ENCODE measurements at places on chromosomes 12 and 14.

- DNase-seq = no peak
These were observed 151.6 kb downstream of the CALM1 start for GRCh38 chr14:90548455-90548854.

DNA sequence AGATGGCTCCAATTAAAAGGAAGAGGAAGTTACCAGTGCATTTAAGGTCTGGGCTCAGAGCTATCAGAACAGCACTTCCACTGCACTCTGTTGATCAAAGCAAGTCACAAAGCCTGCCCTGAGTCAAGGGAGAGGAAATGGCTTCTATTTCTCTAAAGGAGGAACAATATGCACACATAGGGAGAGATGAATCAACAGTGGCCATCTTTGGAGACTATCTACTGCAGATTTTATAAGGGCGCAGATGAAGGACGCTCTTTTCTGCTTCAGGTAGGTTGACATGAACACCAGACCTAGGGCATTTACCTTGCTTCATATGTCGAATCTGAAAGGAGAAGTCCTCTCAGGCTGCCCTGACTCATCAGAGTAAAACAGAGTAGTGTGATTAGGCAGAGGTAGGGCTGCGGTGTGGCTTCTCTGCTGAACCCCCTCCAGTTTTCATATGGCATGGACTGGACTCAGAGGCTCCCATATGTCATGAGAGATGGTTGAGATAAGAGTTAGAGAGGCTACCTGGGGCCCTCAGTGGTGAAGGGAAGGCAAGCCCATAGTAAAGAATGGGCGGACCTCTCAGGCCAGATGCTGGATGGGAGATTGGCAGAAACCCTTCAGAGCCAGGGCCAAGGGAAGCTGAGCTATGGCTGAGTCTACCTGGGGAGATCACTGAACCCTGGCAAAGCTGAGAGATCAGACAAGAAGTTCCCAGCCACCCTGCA lies 84.4 kb downstream of the ARF6 start:
- no peak for DNase-seq

DNA sequence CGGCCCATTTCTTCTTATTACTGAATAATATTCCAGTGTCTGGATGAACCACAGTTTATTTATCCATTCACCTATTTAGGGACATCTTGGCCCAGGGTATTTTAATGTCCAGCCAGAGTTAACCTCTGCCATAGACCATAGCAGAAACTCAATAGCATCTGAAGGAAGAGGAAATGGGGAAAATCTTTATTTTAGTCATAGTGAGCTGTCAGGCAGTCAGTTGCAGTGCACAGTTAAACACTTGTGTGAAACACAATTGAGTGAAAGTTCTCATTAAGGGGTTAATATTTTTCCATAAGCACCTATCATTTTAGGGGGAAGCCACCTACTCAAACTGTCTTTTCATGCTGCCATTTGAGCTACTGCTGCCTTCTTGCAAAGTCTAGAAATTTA lies 197.3 kb upstream of the PPFIA2 start:
- no peak for DNase-seq

DNA sequence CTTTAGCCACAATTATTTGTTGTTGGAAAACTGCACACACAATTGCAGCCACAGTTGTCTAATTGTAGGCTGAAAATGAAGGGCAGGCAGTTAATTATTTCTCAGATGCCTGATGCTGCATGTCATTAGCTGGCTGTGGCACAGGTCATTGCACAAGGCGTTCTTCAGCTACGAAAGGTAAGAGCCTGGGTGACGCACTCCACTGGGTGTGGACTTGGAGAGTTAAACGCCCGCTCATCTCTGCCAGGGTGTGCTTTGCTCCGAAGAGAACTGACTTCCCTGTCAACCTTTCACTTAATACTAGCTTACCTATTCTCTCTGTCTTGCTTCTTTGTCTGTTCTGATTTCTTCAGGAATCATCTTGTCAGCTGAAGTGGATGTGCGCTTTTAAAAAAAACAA lies 91.4 kb upstream of the CPM start:
- DNase-seq = no peak

GRCh38 chr12:54431911-54432814 lies 13.1 kb upstream of the ITGA5 start:
- DNase-seq = no peak

- no peak for DNase-seq
These were observed 44.0 kb upstream of the OAS1 start for GRCh38 chr12:112862636-112863290.

- DNase-seq = no peak
These were observed 11.5 kb downstream of the FOXA1 start for GRCh38 chr14:37583358-37584210.

- DNase-seq = no peak
These were observed 97.5 kb downstream of the LGR5 start for GRCh38 chr12:71536939-71537622.

- DNase-seq = no peak
These were observed 137.3 kb downstream of the TTC7B start for GRCh38 chr14:90678846-90679362.

DNA sequence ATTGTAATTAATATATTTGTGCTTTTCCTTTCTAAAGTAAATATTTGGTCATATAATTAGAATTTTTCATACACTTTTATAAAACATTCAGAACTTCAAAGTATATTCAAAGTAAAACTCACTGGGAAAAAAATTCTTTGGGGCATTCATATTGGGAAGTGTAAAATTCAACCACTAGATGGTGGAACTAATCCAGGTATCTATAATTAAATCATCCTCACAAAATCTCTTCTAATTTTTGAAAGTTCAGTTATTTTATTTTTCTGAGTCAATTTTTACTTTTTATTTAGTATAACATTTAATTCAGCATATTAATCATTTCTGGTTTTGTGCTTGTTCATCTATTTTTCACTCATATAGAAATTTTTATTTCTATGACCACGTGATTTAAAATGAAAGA lies 81.0 kb downstream of the NTS start:
- DNase-seq = no peak

DNA sequence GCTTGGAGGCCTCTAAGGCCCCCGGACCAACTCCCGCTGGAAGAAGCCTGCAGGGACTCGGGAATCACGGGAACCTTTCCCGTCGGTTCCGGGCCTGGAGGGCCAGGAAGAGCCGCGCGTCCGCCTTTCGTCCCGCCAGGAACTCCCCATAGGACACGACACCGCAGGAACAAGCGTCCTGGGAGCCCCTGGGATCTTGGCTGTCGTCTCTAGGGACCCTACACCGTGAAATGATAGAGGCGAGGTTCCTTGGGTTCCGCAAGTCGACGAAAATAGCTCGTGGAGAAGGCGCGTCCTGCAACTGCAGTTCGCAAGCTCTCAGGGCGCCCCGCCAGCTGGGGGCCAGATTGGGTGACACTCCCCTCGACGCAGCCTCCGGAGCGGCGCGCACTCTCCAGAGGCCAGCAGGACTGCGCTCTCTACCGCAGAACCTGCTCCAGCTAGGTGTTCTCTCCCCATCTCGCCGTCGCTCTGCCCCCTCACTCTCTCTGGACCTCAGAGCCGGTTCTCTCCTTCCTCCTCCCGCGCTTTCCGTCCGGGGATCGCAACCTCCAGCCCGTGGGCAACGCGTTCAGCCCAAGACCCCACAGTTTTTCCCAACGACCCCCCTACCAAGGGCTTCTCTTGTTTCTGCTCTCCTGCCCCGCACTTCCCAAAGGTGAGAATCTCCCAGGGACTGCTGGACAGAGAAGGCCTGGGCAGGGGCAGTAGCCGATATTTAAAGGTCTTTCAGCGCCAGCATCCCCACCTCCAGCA lies 776 bp downstream of the BMP4 start:
- no peak for DNase-seq

- DNase-seq = no peak
These were observed 122.9 kb downstream of the OTOGL start for GRCh38 chr12:80222261-80222660.

- no peak for DNase-seq
These were observed 57.7 kb downstream of the ARF6 start for GRCh38 chr14:49950275-49951228.

DNA sequence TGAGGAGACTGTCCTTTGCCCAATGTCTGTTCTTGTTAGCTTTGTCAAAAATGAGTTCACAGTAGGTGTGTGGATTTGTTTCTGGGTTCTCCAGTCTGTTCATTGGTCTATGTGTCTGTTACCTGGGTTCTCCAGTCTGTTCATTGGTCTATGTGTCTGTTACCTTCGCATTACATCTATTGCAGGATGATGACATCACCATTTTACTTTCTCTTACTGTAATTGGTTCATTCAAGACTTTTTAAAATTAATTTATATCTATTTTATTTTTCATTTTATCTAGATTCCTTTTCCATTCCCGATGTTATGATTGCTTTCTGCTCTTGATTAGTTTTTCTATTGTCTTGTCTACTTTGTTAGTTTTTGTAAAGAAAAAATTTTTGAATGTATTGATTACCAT lies 615.5 kb downstream of the SOX5 start:
- DNase-seq = no peak

- DNase-seq = no peak
These were observed 73.5 kb downstream of the RIN3 start for GRCh38 chr14:92586963-92587699.

DNA sequence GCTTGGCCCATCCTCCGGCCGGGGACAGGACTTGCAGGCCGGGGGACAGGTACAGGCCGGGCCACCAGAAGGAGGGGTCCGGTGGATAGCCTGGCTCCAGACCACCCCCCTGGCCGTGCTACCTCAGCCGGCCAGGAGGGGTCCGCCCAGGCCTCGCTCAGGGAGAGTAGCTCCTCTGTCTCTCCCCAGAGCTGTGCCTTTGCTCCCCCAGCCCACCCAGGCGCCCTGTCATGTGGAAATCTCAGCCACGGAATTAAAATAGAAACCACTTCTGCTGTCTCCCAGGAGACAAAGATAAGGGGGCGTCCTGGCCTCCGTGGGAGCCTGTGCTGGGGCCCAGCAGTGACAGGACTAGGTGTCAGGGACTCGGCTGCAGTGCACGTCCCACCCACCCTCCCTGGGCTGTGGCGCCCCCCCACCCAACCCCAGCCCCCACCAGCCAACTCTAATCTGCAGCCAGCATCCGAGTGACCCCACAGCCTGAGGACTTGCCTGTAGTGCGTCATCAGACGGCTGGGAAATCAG lies 3.3 kb upstream of the CRIP2 start:
- no peak for DNase-seq

DNA sequence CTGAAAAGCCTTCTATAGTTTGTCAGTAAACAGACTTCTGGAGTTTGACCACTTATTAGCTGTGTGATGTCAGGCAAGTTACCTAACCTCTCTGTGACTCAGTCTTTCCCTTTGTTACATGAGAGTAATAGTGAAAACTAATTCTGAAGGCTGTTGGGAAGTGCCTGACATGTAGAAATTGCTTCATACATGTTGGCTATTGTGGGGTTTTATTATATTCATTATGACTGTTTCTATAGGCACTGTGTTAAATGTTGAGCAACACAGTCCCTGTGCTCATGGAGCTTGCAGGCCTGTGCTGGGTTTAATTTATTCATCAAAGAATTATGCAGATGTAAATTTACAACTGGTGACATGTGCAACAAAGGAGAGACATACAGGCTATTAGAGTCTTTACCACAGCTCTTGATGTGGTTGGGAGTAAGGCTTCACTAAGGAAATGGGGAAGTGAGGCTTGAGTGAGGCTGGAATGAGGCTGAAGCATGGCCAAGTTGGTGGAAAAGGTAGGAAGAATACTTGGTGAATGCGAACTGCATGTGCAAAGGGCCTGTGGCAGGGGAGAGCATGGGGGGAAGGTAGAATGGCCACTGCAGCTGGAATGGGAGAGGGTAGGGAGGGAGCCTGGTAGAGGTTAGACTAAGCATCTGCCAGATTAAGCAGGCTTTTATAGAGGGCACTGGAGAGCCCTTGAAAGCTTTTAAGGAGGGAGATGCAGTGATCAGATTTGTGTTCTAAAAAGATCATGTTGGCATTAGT lies 236.4 kb upstream of the CRY1 start:
- no peak for DNase-seq

DNA sequence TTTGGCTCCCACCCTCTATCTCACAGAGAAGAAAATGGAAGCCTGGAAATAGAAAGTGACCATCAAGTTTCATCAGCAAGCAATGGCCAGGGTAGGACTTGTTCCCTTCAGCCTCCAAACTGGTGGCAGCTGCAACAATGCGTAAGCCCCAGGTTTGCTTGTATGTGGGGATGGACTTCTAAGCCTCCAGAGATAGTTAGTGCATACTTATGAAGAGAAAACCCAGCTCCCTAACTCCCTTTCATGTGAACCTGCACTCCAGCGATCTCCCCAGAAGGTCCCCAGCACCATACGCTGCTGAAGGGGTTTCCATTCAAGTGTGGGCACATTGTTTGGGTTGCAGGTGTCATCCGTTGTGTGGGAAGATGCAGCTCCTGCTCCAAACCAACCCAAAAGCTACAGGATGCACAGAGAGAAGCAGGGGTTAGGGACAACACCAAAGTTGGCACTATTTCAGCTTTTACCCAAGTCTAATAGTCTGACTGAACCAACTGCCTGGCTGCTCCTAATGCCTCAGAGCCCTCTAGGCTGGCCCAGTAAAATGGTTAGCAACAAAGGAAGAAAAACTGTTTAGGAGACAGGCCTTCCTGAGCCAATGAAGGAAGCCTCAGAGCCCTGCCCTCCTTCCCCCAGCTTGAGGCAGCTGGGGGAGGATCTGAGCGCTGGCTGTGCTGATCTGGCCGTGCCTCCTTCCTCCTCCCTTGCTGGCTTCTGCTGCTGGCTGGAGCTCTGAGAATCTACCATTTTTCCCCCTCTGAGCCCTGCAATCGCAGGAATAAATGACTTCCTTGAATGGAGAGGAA lies 12.3 kb downstream of the ZFP36L1 start:
- DNase-seq = no peak

DNA sequence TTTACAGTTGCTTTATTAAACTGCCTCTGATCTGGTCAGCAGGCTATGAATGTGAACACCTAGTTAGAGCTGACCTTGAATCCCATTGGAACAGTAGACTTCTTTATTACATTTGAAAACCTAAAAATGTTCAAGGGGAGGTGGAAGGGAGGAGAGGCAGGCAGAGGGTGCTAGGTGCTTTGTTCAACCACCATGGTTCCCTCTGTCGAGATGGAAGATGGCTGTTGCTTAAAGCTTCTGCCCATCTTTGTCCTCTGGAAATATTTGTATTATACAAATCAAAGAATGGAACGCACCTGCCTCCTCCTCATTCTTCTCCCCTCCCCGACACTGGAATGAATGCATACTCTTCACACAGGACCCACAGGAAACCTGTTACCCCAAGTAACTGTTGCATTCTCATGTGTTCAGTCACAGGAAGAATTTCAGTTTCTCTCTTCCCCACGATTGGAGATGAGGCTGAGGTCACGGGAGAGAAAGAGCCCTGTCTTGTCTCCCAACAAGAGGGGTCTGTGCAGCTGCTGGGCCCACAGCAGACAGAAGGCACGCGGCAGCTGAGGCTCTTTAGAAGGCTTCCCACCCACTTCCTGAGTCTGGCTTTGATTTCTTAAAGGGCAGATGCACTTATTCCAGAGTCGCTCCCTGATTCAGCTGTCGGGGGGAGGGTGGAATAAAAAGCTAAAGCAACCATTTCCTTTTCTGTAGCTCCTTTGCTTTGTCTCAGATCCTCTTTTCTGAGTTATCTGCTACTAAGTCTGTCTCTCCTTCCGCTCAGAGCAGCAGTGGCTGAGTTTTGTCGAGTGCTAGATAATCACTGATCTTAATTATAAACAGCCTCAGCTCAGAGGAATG lies 217.9 kb upstream of the BTG1 start:
- DNase-seq = peak; percentile 4

- DNase-seq = peak; percentile 51
These were observed 4.5 kb downstream of the NOP2 start for GRCh38 chr12:6563448-6564050.

Measured in stimulated activated CD8-positive, alpha-beta memory T cell treated with anti-CD3 and anti-CD28 coated beads, Interleukin-15, amount 100 ng/mL, for 1 hour (primary cell).